Natural killer cell (primary cell): ENCODE measurements at places on chromosomes 12 and 14.
A peak's percentile ranks its signal among the peaks of the same experiment; 100 is the strongest.

GRCh38 chr12:49233842-49234526 lies 30.9 kb upstream of the TUBA1C start:
- peak; percentile 33 for DNase-seq

GRCh38 chr14:80954687-80955299 lies 628 bp upstream of the TSHR start:
- peak; percentile 60 for DNase-seq

- no peak for DNase-seq
Observed at GRCh38 chr12:101009274-101009673, 200.8 kb downstream of the SLC5A8 start.

- DNase-seq, result no peak
Observed at GRCh38 chr14:86035882-86036281, 505.9 kb downstream of the FLRT2 start.

DNA sequence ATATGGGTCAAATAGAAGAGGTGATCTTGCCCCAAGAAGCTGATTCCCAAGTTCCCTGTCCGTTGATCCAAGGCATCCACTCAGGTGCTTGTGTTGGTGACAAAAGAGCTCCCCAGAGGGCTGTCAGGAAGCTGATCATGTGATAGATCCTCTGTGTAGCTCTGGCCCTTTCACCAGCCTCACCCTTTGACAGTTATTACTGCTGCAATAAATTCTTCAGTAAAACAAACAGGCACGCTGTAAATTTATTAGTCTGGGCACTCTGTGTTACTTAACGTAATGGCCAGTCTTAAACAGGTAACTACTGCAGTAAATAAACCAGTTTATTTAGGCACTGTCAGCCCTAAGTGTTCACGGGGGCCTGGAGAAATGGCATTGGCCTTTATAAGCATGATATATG lies 473.9 kb downstream of the BCL11B start:
- DNase-seq, result no peak

DNA sequence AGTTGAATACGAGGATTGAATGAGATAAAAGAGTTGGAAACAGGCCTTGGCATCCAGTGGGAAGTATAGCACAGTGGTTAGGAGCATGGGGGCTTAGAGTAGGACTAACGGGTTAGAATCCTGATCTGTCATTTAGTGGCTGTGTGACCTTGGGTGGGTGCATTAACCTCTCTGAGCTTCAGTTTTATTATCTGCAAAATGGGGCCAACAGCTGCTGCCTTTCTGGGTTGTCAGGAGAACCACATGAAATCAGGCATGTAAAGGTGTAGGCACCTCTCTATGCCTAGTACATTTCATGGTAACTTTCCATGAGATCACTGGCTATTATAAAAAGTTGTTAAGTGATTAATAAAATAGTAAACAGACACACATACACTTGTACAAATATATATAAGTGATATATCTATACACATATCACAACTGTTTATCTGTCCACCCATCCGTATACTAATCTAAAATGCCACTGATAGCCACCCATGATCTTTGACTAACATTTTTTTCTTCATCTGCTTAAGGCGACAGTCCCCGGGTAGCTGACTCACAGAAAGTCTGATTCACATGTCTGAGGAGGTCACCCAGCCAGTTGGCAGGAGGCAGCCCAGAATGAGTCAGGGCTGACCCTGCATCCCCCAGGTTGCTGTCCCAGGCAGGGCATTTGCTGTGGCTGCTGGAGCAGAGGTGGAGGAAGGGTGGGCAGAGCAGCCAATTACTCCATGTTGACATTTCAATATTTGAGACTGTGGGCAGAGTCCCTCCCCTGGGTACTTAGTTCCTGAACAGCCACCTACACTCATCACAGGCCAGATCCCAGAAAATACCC lies 125.6 kb upstream of the NOS1 start:
- no peak for DNase-seq

- no peak for DNase-seq
Observed at GRCh38 chr12:98224584-98225221, 290.7 kb upstream of the TMPO start.

DNA sequence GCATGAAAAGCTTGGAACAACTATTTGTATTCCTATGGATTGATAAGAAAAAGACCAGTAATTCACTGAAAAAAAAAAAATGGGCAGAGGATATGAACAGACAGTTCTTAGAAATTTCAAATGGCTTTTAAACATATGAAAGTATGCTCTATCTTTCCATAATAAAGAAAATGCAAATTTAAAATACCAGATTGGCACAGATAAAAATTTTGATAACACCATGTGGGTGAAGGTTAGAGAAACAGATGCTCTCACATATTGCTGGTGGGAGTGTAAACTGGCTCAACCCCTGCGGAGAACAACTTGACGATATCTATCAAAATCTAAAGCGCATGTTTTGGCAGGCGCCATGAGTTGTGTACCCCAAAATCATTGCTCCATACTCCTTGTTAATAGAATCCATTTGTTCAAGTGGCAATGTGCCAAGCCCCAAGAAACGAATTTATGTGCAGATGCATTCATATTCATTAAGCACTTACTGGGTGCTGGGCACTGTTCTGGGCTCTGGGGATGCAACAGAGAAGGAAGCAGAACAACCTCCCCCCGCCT lies 29.5 kb upstream of the TMPO start:
- no peak for DNase-seq

GRCh38 chr14:69183735-69184134 lies 7.6 kb upstream of the EXD2 start:
- DNase-seq, result no peak

GRCh38 chr12:91990525-91990924 lies 155.1 kb downstream of the BTG1 start:
- no peak for DNase-seq

DNA sequence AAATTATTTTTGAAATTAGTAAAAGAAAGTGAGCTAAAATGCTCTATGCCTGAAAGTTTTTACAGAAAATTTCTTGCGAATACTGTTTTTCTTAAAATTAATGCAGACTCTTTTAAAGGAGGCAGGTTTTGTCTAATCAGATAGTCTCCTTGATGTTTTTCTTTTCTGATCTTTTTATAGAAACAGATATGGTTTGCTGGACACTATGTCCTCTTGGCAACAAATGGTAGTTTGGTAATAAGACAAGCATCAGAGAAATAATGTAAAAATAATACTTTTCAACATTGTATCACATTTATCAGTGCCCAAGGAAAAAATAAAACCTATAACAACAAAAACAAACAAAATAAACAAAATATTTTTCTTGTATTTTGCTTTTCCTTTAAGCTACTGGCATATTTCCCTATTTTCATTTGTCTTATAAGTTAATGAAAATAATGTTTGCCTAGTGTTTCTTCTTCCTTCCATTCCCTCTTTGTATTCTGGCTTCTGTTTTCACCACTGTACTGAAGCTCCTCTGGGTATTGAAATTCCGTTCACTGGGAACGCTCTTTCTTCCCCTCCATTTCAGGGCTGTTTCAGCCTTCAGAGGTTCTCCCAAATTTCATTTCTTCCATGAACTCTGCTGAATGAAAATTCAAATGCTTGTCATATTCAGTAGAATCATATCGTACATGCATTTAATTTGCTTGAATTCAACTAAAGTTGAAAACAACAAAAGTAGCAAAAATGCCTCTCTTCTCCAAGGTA lies 115.3 kb downstream of the TRMT5 start:
- DNase-seq, result no peak

DNA sequence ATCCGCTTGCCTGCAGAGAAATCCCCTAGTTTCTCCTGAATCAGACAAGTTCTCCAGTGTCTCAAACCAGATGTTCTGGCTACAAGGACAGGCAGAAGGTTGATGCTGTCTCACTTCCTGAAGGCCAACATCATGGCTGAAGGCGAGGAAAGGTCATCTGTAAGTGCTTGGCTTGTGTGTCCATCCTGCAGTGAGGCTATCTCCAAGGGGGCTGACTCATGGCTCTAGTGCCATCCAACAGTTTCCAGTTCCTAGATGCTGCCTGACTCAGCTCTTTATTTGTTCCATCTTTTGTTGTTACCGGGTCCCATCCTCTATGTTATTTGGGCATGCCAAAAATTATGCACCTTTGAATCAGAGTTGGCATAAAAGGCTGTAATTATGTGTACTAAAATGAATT lies 232.1 kb upstream of the TBX3 start:
- DNase-seq, result no peak

GRCh38 chr12:100643246-100643645 lies 69.8 kb downstream of the GAS2L3 start:
- DNase-seq, result no peak

- DNase-seq, result no peak
Observed at GRCh38 chr12:111636209-111636945, 37.3 kb upstream of the ATXN2 start.

DNA sequence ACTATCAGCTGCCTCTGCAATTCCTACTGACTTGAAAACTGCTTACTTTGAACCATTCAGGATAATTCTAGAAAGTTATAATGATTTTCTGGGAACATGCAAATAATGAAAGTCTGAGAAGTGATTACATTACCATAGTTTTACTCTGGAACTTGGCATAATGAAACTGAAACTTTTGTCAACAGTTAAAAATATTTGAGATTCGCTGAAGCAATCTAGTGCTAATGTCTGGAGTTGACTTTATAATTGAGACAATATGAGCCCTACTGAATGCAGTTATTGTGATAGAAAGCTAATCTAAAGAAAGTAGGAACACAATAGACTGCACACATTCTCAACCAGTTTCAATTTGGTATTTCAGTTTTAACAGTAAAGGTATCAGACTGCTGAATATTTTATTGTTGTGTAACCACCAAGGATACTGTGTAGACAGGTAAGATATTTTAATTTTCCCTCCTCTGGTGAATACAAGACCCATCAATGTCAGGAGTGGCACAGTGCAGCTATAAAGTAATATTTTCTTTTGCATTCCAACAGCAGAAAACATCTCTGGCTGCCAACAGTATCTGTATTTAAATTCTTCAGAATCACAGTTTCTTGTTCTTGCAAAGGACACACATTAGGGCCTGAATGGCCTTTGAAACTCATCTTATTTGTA lies 483.5 kb downstream of the ATP23 start:
- no peak for DNase-seq

GRCh38 chr12:4217091-4217490 lies 56.5 kb upstream of the CCND2 start:
- peak; percentile 27 for DNase-seq

- no peak for DNase-seq
Observed at GRCh38 chr12:5014269-5014668, 29.4 kb upstream of the KCNA5 start.

DNA sequence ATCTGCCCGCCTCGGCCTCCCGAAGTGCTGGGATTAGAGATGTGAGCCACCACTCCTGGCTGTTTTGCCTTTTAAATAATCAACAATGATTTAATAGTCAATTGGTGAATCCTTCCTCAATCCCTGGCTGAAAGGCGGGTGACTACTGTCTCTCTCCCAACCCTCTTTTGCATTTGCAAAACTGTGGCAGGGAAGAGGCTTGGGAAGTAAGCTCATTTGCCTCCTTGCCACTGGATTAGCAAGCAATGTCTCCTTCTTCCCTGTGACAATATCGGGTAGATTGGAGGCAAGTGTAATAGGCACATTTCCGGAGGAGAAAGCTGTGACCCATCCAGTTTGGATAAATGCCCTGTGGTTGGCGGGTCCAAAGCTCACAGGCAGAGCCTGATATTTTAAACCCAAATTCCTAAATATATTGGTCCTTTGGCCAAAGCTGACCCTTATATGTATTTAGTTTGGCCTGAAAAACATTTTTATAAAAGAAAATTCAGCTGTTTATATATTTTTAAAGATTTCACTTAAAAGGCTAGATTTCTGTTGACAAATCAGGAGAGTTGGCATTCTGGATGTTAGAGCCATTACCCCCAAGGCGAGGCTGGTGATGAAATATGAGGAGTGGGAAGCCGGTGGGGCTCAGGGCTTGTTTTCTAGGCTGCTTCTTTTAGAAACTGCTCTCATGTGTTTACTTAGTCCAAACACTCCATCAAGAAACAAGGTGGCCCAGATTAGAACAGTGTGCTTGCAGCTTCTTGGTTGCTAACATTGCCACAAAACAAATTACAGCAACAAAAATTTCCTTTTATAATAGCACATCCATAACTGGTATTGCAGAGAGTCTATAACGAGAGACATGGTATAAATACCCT lies 646.9 kb upstream of the TMEM132C start:
- DNase-seq, result no peak

GRCh38 chr14:96626916-96627315 lies 124.7 kb downstream of the PAPOLA start:
- no peak for DNase-seq

DNA sequence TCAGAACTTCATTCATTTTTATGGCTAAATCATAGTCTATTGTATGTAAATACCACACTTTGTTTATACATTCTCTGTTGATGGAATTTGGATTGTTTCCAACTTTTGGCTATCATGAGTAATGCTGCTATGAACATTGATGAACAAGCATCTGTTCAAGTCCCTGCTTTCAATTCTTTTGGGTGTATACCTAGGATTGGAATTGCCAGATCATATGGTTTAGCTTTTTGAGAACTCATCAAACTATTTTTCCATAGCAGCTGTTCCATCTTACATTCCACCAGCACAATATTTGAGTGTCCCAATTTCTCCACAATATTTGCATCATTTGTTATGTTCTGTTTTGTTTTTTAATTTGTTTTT lies 52.3 kb upstream of the CCND2 start:
- DNase-seq, result no peak

GRCh38 chr12:88986056-88986455 lies 366.2 kb downstream of the DUSP6 start:
- DNase-seq, result no peak

DNA sequence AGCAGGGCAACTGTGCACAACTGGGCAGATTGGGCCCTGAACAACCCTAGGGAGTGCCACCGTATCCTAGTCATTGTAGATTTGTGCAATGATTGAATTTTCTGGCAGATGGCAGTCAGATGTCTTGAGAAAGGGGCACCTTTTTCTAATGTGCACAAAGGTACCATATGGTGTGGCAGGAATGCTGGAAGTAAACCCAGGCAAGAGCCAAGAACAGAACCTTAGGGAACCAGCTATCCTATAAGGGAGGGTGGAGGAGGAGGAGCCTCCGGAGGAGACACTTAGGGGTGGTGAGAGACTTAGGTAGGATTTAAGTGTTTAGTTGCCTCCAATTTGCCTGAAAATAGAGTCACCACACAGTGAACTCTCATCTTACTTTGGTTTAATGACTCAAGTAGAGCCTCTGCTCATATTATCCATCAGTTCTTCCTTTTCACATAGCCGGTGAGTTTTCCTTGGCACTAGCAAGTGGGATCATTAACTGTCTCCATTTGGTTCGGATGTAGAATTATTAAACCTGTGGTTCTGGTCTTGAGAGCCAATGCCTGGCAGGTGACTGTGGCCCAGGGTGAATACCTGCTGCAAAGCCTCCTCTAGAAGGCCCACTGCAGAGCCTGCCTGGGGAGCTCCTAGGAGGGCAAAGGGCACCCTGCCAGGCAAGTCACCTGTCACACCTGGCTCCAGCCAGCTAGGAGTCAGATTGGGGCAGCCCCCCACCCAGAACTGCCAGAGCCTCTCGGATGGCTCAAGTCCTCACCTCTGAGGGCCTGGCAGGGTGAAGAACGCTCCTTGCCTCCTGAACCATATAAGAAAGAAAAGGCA lies 184.4 kb upstream of the HIF1A start:
- peak; percentile 30 for DNase-seq

- DNase-seq, result no peak
Observed at GRCh38 chr12:109962398-109962797, 33.8 kb downstream of the GIT2 start.
